ENCODE measurements at places on chromosomes 16 and 17.

- no peak for DNase-seq
Observed at GRCh38 chr17:3988297-3989040, 24.2 kb upstream of the ATP2A3 start.

DNA sequence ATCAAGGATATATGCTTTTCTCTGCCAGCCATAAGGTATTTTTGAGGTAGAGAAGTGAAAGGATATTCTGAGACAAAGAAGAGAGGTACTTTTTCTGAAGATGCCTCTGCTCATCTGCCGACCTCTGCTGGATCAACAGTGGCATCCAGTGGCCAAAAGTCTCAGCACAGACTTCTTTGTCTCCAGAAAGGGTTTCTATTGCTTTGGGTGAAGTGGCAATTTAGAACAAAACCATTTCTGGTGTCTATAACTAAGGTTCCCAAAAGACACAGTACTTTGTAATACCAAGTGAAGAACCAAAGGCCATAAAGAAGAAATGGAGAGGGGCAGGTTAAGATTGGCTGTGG is 155.2 kb upstream of the C17orf78 start:
- DNase-seq: no peak

DNA sequence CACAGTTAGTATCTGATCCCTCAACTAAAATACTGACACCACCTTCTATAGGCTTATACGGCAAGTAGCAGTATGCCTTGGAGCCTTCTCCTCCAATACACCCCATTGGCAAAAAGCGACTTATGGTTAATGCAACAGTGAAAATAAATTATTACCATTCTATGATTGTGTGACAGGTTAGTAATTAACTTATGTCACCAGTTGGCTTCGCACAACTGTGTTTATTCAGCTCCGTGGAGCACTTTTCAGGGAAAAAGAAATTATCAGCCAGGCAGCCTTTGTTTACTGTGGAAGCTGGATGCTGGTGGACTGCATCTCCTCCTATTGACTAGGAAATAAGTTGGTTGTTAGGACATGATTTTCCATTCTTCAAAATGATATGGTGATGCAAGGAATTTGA is 833.8 kb upstream of the RBFOX1 start:
- DNase-seq: no peak

GRCh38 chr16:26530584-26531289 is 536.0 kb upstream of the C16orf82 start:
- no peak for DNase-seq

- DNase-seq: no peak
Observed at GRCh38 chr17:56880133-56880532, 33.7 kb downstream of the TRIM25 start.

DNA sequence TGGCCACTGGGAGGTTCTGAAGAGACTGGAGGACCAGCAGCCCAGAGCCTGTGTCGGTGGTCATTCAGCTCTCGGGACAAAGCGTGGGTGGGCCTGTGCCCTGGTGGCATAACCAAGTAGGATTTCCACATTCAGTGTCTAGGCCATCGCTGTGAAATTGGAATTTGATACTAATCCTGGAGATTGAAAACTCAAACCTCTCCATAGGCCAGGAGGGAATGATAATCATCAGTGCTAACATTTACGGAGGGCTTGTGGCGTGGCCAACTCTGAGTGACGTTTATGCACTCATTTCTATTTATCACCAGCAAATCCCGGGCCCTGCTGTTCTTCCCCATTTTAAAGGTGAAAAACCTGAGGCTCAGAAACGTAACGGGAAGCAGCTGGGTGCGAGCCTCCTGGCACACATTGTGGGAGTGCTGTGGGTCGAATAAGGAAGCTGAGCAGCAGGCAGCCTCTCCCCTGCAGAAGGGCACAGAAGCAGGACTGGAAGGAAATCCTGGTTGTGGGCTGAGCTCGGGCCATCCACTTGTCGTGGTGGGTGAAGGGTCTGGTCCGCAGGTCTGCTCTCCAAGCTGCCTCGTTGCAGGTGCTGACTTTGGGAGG is 33.1 kb downstream of the RAI1 start:
- no peak for DNase-seq

- no peak for DNase-seq
Observed at GRCh38 chr16:6694636-6695035, 638.0 kb upstream of the RBFOX1 start.

DNA sequence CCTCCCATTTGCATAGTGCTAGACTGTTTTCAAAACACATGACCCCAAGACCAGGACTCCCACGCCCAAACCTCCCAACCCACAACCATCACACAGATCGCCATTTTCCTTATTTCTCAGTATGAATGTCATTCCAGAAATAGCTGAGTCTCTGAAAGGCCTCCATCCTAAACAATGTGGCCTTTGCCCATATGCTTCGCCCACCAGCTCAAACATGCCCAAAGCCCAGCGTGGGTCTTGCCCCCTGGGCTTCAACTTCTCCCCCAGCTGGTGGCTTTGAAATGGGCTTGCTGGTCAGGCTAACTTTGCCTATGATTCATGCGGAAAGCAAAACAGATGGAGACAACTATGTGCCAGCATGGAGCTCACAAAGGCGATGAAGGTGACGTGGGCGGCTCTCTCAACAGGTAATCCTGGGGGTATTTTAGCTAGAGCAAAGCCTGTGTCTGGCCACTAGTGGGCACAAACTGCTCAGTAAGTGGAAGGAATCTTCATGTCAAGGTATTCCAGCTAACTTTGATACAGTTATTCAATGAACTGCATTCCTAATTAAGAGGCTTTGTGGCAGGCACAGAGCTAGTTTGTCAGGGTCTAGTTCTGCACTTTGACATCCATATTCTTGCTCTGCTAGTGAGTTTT is 17.1 kb downstream of the PMP22 start:
- DNase-seq: no peak

- DNase-seq: no peak
Observed at GRCh38 chr17:40295488-40296436, 8.1 kb downstream of the CDC6 start.

DNA sequence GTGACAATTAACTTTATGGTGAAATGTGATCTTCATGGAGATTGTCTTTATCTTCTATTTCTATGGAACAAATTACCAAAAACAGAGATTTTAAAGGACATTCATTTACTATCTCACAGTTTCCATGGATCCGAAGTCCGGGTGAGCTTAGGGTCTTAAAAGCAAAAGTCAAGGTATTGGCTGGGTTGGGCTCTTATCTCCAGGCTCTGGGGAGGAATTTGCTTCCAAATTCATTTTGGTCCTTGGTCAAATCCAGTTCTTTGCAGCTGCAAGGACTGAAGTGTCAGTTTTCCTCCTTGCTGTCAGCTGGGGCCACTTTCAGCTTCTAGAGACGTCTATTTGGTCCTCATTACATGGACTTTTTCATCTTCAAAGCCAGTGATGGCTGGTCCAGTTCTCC is 395.8 kb upstream of the MAF start:
- DNase-seq: no peak

- DNase-seq: no peak
Observed at GRCh38 chr17:39965017-39965699, 2.4 kb downstream of the GSDMA start.

GRCh38 chr16:89506113-89506504 is 2.1 kb upstream of the SPG7 start:
- DNase-seq: no peak

GRCh38 chr16:2404099-2404498 is 25.1 kb upstream of the CCNF start:
- no peak for DNase-seq

DNA sequence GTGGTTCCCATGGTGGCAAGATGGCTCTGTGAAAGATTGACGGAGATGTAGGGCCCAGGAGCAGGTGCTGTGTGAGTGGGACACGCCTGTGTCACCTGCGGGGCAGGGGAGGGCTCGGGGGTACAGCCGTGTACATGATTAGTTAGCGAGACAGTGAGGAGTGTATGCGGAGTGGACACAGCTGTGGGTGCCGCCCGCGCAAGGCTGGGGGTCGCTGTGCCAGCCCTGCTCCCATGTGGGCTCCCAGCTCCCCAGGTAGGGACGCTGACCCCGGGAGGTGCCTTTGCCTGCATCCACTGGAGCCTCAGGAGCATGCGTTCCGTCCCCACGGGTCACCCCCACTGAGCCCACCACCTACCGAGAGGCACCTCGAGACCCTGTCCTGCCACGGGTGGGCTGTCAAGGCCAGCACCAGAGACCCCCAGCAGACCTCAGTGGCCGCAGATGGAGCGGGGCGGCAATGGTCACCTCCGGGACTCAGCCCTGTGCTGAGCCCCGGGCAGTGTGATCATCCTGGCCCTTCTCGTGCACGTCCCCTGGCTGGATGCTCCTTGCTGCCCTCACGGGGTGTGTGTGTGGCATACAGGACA is 7.4 kb downstream of the CAPN15 start:
- no peak for DNase-seq

DNA sequence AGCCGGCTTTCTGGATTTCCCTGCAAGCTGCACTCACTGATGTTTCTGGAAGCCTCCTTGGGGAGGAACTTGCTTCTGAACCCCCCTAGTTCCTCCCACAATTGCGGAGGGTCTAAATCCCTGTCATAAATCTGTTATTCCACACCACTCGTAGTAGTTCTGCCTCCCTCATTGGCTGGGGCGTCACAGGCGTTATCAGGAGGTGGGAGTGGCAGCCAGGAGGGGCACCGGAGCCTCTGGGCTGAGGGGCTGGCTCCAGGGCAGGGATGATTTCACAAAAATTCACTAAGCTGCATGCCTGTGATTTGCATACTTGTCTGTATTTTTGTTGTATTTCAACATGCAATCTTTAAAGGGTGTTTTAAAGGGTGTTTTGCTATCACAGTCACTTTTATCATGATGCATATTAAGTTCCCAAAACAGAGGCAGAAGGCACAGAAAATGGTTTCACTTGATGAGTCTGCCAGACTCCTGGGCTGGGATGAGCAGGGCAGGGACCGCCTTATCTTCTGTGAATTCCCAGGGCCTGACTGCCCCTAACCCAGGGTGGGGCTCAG is 176.2 kb upstream of the FOXF1 start:
- DNase-seq: no peak

- no peak for DNase-seq
Observed at GRCh38 chr17:12898110-12898509, 108.8 kb downstream of the ARHGAP44 start.

- DNase-seq: no peak
Observed at GRCh38 chr16:49651996-49652395, 203.9 kb downstream of the ZNF423 start.

GRCh38 chr16:15749371-15749770 is 99.3 kb downstream of the NDE1 start:
- no peak for DNase-seq

DNA sequence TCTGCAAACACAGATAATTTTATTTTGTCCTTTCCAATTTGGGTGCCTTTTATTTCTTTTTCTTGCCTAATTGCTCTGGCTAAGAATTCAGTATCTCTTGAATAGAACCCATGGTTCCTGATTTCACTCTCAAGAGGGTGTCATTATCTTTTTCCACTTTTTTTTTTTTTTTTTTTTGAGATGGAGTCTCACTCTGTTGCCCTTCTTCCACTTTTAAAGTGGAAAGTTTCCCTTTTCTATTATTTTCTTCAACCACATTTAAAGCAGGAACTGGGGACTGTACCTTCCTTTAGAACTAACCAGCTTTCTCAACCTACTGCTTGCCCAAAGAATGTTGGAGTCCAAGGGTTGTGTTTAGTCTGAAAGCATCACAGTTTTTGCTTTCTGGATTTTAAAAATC is 31.1 kb downstream of the SLFN11 start:
- no peak for DNase-seq

GRCh38 chr16:31005350-31006085 is 4.9 kb downstream of the STX1B start:
- no peak for DNase-seq

GRCh38 chr17:2058586-2059546 is 4.0 kb downstream of the HIC1 start:
- DNase-seq: no peak

DNA sequence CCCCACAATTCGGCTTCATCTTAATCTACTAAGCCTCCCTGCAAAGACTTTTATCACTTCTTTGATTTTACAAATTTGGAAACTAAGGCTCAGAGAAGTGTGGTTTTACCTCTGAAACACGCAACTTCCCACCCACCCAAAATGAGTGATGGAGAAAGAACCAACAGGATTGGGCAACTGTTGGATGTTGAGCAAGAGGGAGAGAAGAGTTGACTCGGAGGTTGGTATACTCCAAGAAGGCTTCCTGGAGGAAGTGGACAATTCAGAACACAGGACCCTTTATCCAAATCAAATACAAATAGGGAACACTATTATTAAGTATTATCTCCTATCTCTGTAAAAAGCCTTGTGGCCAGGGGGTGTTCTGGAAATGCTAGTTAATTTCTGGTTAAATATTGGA is 323.0 kb downstream of the C16orf95 start:
- DNase-seq: no peak

DNA sequence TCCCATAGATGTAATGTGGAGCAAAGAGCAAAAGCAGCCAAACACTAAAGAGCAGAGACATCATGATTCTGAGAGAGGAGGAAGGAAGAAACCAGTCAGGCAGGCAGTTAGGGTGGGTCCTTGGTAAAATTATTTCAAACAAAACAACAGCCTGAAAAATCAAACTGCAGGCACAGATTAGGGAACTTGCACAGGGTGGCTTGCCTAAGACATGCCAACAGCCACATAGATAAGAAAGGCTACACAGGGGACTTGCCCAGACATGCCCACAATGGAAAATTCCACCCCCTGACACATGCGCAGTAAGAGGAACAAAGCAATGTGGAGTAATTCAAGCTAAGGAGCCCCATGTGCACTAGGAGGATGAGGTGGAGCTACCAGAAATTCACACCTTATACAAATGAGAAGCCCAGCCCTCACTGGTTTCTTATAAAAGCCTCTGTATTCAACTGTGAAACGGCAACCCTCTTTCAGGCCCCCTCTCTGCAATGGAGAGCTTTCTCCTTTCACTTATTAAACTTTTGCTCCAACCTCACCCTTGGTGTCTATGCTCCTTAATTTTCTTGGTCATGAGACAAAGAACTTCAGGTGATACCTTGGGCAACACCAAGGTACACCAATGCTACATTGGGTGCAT is 7.3 kb upstream of the GAS7 start:
- no peak for DNase-seq

DNA sequence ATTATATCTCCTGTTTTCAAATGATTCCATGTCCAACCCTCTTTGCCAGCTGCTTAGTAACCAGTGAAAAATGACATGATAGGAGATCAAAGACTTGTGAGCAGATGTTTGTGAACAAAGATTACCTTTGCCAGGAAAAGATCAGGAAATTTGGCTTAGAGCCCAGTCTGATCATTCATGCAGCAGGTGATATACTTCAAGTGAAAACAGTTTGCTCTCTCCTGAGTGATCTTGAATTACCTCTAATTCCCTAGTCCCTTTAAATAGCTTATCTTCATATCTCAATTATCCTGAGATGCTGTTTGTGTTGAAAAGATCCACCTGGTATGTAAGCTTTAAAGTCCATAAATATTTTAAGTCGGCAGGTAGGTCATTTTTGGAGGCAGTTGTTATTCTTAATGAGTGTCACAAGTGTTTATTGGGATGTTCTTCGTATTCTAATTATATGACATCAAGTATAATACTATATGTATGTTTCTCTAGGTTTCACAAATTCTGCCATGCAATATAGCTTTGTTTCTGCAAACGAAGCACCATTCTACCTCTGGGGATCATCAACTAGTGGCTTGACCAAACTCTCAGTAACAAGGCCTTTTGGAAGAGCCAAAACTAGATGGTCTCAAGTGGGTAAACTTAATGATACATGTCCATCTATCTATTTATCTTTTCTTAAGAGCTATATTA is 13.2 kb upstream of the VPS35L start:
- DNase-seq: no peak

GRCh38 chr16:50881331-50881830 is 139.5 kb downstream of the CYLD start:
- DNase-seq: peak; percentile 70

- no peak for DNase-seq
Observed at GRCh38 chr17:42131981-42132432, 9.4 kb downstream of the HSPB9 start.

- DNase-seq: no peak
Observed at GRCh38 chr16:57810197-57811031, 8.1 kb upstream of the KIFC3 start.
